BE2C (cell line): ENCODE measurements at places on chromosomes 3 and 15.

- DNase-seq, result no peak
Measured at GRCh38 chr15:77582763-77583162, 49.9 kb downstream of the LINGO1 start.

DNA sequence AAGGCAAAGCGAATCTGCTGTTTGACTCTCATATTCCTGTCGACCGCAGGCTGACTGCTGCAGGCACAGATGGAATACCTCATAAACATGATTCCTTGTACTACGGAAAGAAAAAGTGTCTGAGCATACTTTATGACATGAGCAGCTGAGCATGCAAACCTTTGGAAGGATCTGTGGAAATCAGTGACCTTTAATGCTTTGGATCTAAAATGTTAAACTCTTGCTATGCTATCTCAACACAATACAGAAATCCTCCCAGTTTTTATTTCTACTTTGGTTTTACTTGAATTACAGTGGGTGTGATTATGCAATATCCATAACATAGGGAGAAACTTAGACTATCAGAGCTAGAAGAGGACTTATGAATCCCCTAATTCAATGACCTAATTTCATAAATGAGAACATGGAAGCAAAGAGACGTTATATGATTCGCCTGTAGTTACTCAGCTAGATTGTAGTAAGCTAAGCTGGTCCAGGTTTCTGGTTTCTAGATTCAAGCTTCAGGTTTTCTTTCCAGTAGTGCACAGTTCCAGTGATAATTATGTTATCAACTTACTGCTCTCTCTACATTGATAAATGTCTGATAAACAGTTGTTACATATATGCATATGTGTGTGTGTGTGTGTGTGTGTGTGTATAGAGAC, 127.6 kb upstream of the GBE1 start:
- no peak for DNase-seq

DNA sequence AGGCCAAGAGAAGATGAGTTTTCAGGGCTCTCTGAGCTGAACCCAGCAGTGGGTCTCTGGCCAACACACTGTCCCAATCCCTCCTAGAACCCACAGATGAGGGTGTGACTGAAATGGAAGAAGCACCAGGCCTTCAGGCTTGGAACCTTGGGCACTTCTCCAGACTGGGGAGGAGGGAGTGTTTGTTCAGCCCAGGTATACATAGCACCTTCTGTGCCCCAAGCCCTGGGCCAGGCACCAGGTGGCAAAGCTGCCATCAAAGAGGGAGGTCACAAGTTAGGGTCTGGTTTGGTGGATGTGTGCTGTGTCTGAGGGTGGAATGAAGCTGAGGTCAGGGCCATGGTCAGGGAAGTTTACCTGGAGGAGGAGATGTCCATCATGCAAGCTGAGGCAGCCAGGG, 15.8 kb upstream of the RHO start:
- no peak for DNase-seq

GRCh38 chr3:28989646-28990089, 291.2 kb upstream of the RBMS3 start:
- DNase-seq, result no peak

GRCh38 chr3:43873723-43874122, 183.0 kb downstream of the ABHD5 start:
- no peak for DNase-seq

DNA sequence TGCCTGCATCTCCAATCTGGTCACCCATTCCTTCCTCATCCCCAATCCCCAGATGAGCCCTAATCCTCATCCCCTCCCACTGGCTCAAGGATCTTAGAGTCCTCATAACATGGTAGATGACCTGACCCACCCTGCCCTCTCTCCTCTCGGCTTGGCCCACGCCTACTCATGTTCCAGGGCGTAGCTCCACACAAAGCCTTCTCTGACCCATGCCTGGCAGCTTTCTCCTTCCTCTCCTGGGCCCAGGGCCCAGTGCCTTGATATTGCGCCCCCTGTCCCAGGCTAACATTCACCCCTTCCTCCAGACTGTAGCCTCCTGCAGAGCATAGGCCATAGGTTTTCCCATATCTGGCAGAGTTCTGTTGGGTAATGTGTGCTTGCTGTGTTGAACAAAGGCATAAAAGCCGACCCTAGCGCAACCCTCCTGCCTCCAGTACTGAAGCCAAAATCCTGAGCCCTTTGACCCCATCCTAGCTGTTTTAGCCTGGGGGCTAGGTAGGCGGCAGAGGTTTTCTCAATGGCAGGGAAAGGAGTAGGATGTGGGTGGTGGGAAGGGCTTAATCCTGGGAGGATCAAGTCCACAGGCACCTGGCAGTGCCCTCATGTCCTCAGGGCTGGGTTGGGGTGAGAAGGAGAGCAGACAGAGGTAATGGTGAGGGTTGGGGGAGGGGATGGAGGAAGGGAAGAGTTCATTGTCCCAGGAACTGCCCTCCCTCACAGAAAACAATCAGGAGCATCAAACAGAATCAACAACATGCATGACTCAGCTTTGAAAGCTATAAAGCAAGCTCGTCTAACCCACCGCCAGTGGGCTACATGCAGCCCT, 35.5 kb downstream of the MESD start:
- no peak for DNase-seq

- no peak for DNase-seq
Measured at GRCh38 chr15:36632226-36632625, 52.8 kb downstream of the CDIN1 start.

- DNase-seq, result peak; percentile 93
Measured at GRCh38 chr3:197165890-197166289, 132.5 kb downstream of the DLG1 start.

DNA sequence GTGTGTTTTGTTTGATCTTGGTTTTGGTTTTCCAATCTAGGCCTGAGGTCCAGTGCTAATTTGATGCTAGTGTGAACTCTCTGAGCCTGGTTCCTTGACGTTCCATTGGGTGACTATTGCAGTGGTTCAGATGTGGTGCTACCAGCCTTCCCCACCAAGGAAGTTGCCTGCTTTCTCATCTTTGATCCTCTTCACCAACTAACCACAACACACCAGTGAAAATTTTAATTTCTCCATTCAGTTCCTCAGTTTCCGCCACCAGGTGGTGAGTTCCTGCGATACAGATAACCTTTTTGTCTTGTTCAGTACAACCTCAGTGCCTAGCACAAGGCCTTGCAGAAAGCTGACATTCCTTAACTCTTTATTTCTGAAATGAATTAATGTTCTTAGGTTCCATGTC, 337.4 kb upstream of the TPRG1 start:
- no peak for DNase-seq

DNA sequence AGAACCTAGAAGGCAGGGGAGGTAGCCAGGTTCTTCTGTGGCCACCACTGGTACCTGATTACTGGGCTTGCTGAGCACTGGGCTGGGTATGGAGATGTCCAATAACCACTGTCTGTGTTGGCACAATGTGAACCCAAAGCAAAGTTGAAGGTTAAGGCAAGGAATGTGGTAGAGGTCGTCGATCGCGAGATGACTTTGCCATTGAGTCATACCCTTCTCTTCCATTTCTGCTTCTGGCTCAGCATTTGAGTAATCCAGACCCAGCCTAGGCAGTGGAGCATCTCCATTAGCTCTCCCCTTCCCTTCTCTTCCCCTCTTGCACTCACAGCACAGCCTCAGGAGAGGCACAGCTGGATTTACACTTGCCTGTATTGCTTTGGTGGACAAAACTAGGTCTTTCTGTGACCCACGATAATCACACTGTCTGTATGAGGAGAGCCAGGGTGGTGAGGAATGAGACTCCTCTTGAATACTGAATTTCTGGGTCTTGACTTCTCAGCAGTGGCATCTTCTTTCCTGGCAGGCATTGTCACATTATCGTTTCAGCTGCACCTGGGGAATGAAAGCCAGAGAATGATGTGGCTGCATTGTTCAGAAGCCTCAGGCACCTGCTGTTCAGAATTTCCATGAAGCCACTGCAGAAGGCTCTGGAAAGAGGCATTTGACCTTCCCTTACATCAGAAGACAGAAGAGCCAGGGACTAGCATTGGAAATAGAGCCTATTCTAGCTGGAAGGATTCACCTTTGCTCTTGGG, 272.6 kb downstream of the PDCD6IP start:
- DNase-seq, result no peak
